ENCODE measurements at places on chromosomes 7 and 10. TPM values are rescaled to one million over a fixed set of nuclear protein-coding genes. Genes with fewer than 3 reads are reported as not detected.

DNA sequence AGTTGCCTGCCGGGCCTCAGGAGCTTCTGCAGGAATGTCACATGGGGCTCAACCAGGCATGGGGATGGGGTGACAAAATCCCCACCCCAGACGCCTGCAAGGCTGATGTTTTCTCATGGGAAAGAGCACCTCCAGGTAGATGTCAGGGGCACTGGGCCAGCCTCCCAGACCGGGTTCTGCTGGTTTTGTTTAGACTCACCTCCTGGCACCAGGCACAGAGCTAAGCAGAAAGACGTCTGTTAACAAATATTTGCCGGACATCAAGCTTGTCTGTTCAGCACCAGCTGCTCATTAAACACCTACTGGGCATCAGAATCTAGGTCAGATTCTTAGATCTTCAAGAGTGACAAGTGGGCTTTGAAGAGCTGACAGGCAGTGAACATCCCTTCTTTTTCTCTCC, 34.9 kb upstream of the TCERG1L start:
- H3K36me3 ChIP-seq = no peaks in the 10 kb centered on the region
- H3K27ac ChIP-seq = no peak overlapping the region
- no peaks in the 10 kb centered on the region for H3K27me3 ChIP-seq
- no peaks in the 10 kb centered on the region for H3K4me1 ChIP-seq

DNA sequence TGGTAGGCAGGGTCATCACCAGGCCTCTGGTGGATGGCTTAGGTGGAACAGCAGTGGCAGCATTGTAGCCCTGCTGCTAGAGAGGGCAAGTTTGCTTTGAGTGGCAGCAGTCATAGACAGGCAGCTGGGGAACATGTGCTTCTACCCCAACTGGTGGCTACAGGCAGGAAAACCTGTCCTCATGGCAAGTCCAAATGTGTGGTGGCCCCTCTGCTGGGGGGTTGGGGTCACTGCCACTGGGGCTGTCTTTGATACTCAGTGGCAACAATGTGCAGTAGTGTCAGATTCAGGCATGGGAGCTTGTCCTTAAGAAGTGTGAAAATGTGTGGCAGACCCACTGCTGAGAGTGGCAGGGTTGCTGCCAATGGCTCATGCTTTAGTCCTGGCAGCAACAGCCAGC, 186.2 kb upstream of the NPSR1 start:
- no peaks in the 10 kb centered on the region for H3K36me3 ChIP-seq
- DNase-seq = no peak
- H3K4me3 ChIP-seq = no peak overlapping the region
- no peaks in the 10 kb centered on the region for H3K4me1 ChIP-seq
- H3K27ac ChIP-seq = no peak overlapping the region
- H3K27me3 ChIP-seq = no peaks in the 10 kb centered on the region

DNA sequence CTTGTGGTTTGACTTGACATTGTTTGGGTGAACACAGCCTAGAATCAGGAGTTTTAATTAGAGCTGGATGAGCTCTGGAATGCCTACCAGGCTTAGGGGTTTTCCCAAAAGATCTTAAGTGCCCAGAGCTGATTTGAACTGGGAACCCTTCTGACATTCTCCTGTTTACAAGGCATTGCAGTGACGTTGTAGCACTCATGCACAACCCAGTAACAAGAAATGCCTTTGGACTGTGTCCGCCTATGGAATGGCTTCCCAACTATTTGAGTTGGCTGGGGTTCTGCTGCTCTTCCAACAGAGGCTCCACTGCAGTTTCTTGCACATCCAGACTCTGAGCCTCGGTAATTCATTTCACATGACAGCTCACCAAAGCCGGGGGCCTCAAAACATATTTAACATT, 76.7 kb upstream of the MKX start:
- no peak overlapping the region for H3K27ac ChIP-seq
- H3K27me3 ChIP-seq = no peaks in the 10 kb centered on the region
- no peak for DNase-seq
- no peaks in the 10 kb centered on the region for H3K36me3 ChIP-seq

DNA sequence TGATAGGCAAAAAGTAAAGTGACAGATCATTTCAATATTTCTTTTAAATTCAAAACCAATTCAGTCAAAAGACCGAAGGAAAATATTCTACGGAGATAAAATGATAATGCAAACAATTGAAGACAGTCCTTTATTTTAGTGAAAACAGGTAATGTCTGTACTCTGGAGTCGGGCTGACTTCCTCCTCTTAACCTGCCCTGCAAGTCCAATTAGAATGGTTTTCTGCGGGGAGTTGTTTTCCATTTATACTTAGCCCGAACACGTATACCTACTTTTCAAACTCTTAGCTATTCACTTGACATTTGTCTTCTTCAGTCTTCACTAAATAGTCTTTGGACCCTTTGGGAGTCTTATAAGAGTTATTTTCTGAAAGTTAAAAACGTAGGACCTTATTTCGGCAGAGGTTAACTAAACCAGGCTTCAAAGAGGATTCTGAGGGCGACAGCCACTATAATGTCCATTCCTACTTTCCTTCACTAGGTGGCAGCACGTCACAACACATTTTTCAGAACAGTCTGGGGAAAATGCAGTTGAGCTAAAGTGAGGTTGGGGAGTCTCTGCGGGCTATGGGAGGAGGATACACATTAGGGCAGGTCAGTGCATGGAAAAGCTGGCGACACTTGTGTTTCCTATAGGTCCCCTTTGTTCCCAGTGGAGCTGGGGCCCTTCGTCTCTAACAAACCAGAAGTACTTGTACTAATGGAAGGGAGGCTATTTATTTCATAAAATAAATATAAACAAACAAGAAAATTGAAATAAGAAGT, 472.0 kb downstream of the KCNMA1 start:
- no peaks in the 10 kb centered on the region for H3K27me3 ChIP-seq
- no peaks in the 10 kb centered on the region for H3K36me3 ChIP-seq
- peaks cover 25% of the 10 kb centered on the region for H3K4me1 ChIP-seq
- H3K4me3 ChIP-seq = no peak overlapping the region
- DNase-seq = peak; percentile 54
- peak overlapping the region; percentile 96 for H3K27ac ChIP-seq

GRCh38 chr7:82760074-82760473, 316.5 kb upstream of the CACNA2D1 start:
- no peak overlapping the region for H3K27ac ChIP-seq
- peaks cover 19% of the 10 kb centered on the region for H3K4me1 ChIP-seq

GRCh38 chr10:119742947-119743648, 17.2 kb downstream of the INPP5F start:
- no peaks in the 10 kb centered on the region for H3K4me1 ChIP-seq
- no peaks in the 10 kb centered on the region for H3K36me3 ChIP-seq
- no peak overlapping the region for H3K27ac ChIP-seq
- H3K4me3 ChIP-seq = no peak overlapping the region
- H3K27me3 ChIP-seq = no peaks in the 10 kb centered on the region

DNA sequence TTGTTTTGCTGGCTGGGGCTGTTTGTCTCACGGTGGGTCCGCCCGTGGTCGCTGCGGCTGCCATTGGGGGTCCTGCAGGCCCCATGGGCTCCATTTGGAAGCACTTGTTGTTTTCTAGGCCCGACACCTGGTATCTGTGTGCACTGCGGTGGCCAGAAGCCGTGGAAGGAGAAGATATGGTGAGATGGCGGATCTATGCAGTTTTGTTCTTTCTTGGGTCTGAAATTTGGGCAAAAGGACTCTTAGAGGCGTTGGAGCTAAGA, 109.5 kb upstream of the SHH start:
- no peak overlapping the region for H3K4me3 ChIP-seq
- H3K4me1 ChIP-seq = no peaks in the 10 kb centered on the region
- H3K36me3 ChIP-seq = no peaks in the 10 kb centered on the region
- peaks cover 61% of the 10 kb centered on the region for H3K27me3 ChIP-seq
- H3K27ac ChIP-seq = no peak overlapping the region

- H3K4me1 ChIP-seq = peaks cover 19% of the 10 kb centered on the region
- H3K36me3 ChIP-seq = no peaks in the 10 kb centered on the region
- no peaks in the 10 kb centered on the region for H3K27me3 ChIP-seq
- no peak overlapping the region for H3K27ac ChIP-seq
- no peak overlapping the region for H3K4me3 ChIP-seq
- DNase-seq = no peak
These were observed 367.8 kb upstream of the ZMIZ1 start for GRCh38 chr10:78700816-78701520.

- no peaks in the 10 kb centered on the region for H3K36me3 ChIP-seq
- H3K4me1 ChIP-seq = no peaks in the 10 kb centered on the region
- no peak for DNase-seq
- no peak overlapping the region for H3K4me3 ChIP-seq
These were observed 214.3 kb downstream of the ELMO1 start for GRCh38 chr7:37234334-37234733.

DNA sequence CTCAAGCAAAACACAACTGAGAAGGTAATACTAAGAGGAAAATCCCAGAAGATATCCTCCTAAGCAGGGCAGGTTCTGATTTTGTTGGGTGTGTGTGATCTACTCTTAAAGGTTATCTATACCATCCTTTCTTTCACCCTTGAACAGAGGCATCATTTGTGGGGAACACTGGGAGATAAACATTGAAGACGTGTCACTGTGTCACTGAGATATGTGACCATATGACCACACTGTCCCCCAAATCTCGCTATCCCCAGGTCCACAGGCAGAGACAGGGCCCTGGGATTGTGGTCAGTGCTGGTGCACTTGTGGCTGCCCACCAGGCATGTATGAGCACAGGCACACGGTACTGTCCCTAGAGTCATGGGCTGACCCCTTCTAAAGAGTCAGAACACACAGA, 30.0 kb downstream of the TECTB start:
- no peak overlapping the region for H3K4me3 ChIP-seq
- DNase-seq = no peak
- no peak overlapping the region for H3K27ac ChIP-seq

GRCh38 chr7:151428378-151429236, 11.3 kb downstream of the CRYGN start:
- H3K36me3 ChIP-seq = no peaks in the 10 kb centered on the region
- H3K4me1 ChIP-seq = peaks cover 11% of the 10 kb centered on the region
- no peak overlapping the region for H3K27ac ChIP-seq
- no peak overlapping the region for H3K4me3 ChIP-seq
- no peaks in the 10 kb centered on the region for H3K27me3 ChIP-seq

- no peak overlapping the region for H3K27ac ChIP-seq
- no peaks in the 10 kb centered on the region for H3K27me3 ChIP-seq
- no peak overlapping the region for H3K4me3 ChIP-seq
These were observed 215.9 kb downstream of the RAB11FIP2 start for GRCh38 chr10:117830787-117831212.

DNA sequence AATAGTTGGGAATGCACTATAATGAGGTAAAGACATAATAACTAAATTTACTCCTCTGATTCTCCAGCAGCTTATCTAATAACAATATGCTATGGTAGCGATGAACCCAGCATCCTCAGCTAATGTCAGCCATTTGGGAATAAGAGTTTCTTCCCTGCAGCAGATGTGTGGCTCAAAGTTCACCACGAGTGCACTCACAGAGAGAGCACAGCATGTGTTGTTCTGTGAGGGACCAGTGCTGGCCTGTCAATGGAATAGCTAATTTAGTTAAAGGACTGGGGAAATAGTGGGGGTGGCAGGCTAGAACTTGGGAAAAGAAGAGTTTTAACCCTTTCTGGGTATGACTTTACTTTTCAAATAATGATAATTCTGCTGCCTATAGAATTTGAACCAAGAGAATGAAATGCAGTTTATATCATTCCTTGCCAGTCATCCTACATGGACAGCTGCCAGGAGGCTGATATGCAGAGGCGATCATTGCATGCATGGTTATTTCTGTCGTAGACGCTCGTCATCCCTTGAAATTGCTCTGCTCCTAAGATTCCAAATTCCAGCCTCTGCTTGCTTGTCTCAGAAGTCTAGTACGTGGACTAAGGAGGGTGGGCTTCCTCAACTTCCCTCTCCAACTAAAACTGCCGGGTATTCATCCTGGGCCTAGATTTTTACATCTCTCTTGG, 355.6 kb downstream of the RNLS start:
- H3K4me1 ChIP-seq = peaks cover 13% of the 10 kb centered on the region
- no peaks in the 10 kb centered on the region for H3K36me3 ChIP-seq
- no peak overlapping the region for H3K4me3 ChIP-seq
- DNase-seq = peak; percentile 26
- H3K27me3 ChIP-seq = no peaks in the 10 kb centered on the region

- H3K36me3 ChIP-seq = peaks cover 71% of the 10 kb centered on the region
- no peaks in the 10 kb centered on the region for H3K27me3 ChIP-seq
- H3K27ac ChIP-seq = no peak overlapping the region
- no peaks in the 10 kb centered on the region for H3K4me1 ChIP-seq
- no peak for DNase-seq
These were observed 16.5 kb downstream of the SYPL1 start for GRCh38 chr7:106095634-106096033.

- no peaks in the 10 kb centered on the region for H3K27me3 ChIP-seq
- H3K27ac ChIP-seq = no peak overlapping the region
- no peak for DNase-seq
- no peaks in the 10 kb centered on the region for H3K36me3 ChIP-seq
- H3K4me3 ChIP-seq = no peak overlapping the region
These were observed 77.1 kb upstream of the SCIN start for GRCh38 chr7:12493407-12493806.

GRCh38 chr10:31625566-31625965, 303.1 kb downstream of the ARHGAP12 start:
- no peaks in the 10 kb centered on the region for H3K27me3 ChIP-seq
- H3K36me3 ChIP-seq = no peaks in the 10 kb centered on the region
- H3K4me3 ChIP-seq = no peak overlapping the region
- no peak for DNase-seq

DNA sequence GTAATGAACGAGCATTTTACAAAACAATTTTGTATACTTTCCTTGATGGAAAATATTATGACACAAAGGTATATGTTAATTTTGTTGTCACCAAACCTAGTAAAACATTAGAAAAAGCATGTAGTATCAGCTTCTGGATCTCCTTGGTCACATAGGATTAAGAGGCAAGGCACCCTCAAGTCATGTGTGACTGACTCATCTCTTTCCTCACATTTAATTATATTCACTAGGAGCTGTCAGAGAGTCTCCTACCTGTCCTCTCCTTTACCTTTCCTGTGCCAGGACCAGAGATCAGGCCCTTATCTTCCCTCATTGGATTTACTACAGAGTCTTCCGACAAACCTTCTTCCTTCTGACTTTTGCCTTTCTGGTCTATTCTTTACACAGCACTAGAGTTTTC, 111.3 kb upstream of the RPA3 start:
- H3K27ac ChIP-seq = no peak overlapping the region
- 0 out of 2 replicates have a peak, but pooled peaks cover under 1% of the 10 kb centered on the region for H3K36me3 ChIP-seq
- peaks cover 6% of the 10 kb centered on the region for H3K4me1 ChIP-seq
- DNase-seq = no peak

GRCh38 chr7:69564454-69565417, 33.5 kb upstream of the AUTS2 start:
- peak; percentile 85 for DNase-seq
- no peaks in the 10 kb centered on the region for H3K36me3 ChIP-seq
- no peaks in the 10 kb centered on the region for H3K27me3 ChIP-seq
- 0 out of 2 replicates have a peak overlapping the region, but pooled peaks have one; percentile 4 for H3K4me3 ChIP-seq

The OR6B1 gene
- polyA plus RNA-seq = not detected

The TUBAL3 gene
- polyA plus RNA-seq = not detected

The KIF20B gene
- polyA plus RNA-seq = 2.0 TPM

The CYP2C19 gene
- polyA plus RNA-seq = not detected

The WNT8B gene
- 0.28 TPM for polyA plus RNA-seq

The GIMAP6 gene
- polyA plus RNA-seq = 0.05 TPM

The TAC1 gene
- not detected for polyA plus RNA-seq

The GPNMB gene
- polyA plus RNA-seq = 24.9 TPM

The CADPS2 gene
- 0.05 TPM for polyA plus RNA-seq

The KLF14 gene
- polyA plus RNA-seq = not detected

The STRIP2 gene
- 6.9 TPM for polyA plus RNA-seq

The DOCK4 gene
- polyA plus RNA-seq = 8.5 TPM

The CALHM3 gene
- not detected for polyA plus RNA-seq

The SPDYE9 gene
- not detected for polyA plus RNA-seq
